Cortex of kidney (tissue), 1 donor: ENCODE measurements at places on chromosomes 5 and 9.

DNA sequence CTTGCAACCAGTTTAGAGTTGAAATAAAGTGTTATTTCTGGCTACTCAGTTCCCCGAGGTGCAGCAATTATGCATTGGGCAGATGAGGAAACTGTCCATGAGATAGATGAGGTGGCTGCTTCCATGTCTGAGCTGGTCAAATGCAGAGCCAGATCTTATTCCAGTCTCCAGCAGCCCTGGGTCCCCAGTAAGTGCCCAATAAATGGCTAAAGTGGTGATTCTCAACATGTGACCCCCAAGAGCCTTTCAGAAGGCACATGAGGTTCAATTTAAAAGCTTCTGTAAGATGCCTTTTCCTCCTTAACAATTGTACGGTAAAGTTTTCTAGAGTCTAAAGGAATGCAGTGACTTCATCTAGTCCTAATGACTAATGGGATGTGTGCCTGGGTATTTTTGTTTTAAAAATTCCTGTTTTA is 17.5 kb downstream of the ATOX1 start:
- DNase-seq: no peak

DNA sequence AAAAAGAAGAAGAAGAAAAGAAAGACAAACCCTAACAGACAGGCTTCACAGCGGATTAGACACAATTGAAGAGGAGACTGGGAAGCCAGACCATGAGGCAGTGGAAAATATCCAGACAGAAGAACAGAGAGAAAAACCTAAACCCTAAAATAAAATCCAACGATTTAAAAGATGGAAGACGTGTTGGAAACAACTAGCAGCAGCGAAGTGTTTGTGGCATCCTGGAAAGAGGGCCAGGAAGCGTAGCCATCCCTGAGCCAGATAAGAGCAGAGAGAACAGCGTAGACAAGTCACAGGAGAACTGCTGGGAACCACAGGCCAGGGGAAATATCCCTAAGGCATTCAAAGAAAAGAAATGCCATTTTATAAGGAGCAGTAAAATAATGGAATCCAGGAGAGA is 39.7 kb upstream of the NKD2 start:
- no peak for DNase-seq

DNA sequence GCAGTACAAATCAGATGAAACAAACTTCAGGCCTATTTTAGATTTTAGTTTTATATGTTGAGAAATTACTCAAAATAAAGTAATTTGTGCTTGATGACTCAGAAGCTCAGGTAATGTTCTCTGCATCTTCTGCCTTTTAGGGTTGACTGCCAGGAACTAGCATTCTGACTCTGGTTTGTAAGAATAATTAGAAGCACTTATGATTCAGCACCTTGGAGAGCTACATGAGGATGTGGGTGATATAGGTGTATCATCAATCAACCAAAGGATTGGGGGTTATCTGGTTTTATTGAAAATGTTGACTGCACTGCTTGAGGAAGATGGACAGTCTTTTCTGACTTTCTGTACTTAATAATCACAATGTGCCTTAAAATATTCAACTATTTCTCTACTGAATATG is 118.7 kb upstream of the SGCD start:
- DNase-seq: no peak

- DNase-seq: no peak
Observed at GRCh38 chr5:6703806-6704205, 9.4 kb upstream of the TENT4A start.

- no peak for DNase-seq
Observed at GRCh38 chr5:160009591-160009989, 651 bp downstream of the TTC1 start.
